ENCODE measurements at places on chromosomes 5 and 9.

DNA sequence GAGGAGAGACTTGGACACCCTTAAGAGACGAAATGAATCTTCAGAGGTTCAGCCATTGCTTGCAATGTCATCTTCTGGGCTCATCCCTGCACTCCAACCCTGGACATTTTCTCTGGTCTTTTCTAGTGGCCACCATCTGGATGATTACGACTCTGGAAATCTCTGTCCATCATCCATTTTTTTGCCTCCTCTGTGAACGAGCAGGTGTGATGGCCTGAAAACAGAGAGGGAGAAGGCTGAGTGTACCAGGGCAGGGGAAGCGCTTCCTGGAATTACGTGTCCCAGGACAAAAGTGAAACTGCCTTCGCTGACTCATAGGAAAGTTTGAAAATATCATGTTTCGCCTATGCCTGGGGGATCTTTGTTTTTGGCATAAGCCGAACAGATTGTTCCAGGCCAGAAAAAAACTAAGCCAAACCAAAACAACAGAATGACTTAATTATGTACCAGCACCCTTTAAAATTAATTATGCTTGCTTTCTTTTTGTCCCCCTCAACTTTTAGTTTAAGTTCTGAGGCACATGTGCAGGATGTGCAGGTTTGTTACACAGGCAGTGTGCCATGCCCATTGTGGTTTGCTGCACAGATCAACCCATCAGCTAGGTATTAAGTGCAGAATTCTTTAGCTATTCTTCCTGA is 31.9 kb downstream of the ANKRD33B start:
- DNase-seq = no peak

- no peak for DNase-seq
These were observed 60.0 kb downstream of the PRRC1 start for GRCh38 chr5:127577458-127577857.

- peak; percentile 85 for DNase-seq
These were observed 79.5 kb upstream of the PIP5K1B start for GRCh38 chr9:68625559-68625958.

GRCh38 chr9:6592791-6593190 is 52.7 kb downstream of the GLDC start:
- no peak for DNase-seq

- DNase-seq = peak; percentile 7
These were observed 340.3 kb downstream of the KCNN2 start for GRCh38 chr5:114702136-114702535.

DNA sequence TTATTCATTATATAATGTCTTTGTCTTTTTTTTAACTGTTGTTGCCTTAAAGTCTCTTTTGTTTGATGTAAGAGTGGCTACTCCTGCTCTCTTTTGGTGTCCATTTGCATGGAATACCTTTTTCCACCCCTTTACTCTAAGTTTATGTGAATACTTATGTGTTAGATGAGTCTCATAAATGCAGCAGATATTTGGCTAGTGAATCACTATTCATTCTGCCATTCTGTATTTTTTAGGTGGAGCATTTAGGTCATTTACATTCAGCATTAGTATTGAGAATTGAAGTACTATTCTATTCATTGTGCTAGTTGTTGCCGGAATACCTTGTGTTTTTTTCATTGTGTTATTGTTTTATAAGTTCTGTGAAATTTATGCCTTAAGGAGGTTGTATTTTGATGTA is 317.1 kb downstream of the ANXA1 start:
- no peak for DNase-seq

DNA sequence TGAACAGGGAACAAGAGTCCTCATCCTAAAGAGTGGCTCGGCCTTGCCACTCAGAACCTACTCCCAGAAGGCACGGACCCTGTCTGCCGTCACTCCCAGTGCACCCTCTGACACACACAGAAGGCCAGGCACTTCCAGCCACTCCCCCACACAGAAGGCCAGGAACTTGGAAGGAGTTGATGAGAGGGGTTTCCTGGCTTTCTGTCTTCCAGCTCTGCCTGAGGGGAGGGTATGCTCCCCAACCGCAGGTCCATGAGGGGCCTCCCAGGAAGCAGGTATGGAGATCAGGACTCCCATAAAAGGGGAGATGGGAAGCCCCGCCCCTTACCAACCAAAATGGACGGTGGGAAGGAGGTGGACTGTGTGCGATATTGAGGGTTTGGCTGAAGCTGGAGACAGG is 247.6 kb upstream of the IRX4 start:
- no peak for DNase-seq

DNA sequence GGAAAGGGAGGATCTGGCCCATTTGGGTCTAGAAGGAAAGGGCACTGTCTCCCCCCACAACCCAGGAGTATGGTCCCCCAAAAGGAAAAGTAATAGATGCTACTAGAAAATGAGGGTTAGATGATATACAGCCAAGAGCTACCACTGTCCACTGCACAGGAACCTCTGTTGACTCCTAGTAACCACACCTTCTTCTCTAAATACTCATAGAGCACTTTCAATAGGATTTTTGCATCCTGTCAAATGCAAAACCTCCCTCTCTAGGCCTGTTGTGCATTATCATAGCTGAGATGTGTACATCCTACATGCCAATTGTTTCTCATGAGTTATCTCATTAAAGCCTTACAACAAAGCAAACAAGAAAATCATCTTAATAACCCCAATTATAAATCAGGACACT is 66.8 kb downstream of the THBS4 start:
- no peak for DNase-seq

DNA sequence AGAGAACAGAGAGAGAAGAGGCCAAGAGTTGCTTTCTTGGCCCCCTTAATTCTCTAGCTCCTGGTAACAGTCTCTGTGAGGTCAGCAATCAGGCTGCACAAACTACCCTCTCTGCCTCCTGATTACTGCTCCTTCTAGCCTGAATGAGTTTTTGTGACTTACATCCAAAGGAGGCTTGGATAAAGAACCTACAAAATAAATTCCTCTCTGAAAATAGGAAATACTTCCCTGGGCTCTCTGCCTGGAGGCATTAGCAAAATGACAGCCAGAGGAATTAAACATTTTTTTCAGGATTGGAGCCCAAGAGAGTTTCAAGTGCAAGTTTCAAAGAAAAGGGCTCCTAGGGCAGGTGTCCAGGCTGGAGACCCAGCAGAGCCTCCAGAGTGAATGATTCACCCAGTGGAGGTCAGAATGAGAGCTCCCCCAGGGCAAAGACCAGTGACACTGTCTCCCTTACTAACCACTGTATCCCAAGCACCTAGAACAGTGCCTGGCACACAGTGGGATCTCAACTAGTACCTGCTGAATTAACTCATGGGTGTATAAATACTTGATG is 162.5 kb downstream of the SPOCK1 start:
- no peak for DNase-seq

GRCh38 chr5:27015758-27016157 is 22.6 kb downstream of the CDH9 start:
- peak; percentile 95 for DNase-seq

Measured in NCI-H146 (cell line).